Astrocyte (in vitro differentiated cells and primary cell): ENCODE measurements at places on chromosomes 13 and 19. TPM values are rescaled to one million over a fixed set of nuclear protein-coding genes. Genes with fewer than 3 reads are reported as not detected.

ZFP28 gene
- total RNA-seq, result 2.3 and 3.2 TPM in 2 replicates

MUC16 gene
- not detected in 2 replicates for total RNA-seq

IRS2 gene
- 14.4 and 20.1 TPM in 2 replicates for total RNA-seq

CCL25 gene
- total RNA-seq, result not detected in 2 replicates

WDR88 gene
- not detected in 2 replicates for total RNA-seq

DNA sequence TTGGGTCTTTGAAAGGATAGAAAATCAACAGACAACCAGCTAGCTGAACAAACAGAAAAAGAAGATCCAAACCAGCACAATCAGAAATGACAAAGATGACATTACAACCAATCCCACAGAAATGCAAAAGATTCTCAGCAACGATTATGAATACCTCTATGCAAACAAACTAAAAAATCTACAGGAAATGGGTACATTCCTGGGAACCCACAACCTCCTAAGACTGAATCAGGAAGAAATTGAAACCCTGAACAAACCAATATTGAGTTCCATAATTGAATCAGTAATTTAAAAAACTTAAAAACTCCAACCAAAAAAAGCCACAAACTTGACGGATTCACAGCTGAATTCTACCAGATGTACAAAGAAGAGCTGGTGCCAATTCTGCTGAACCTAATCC, 20.9 kb upstream of the C1QTNF9B start:
- H3K4me1 ChIP-seq, result peaks cover 4% of the 10 kb centered on the region
- H3K27me3 ChIP-seq, result no peaks in the 10 kb centered on the region
- H3K36me3 ChIP-seq, result no peaks in the 10 kb centered on the region
- H3K27ac ChIP-seq, result no peak overlapping the region

GRCh38 chr19:33376423-33376822, 2.9 kb downstream of the CEBPG start:
- peak; percentile 84 for DNase-seq
- peak overlapping the region; percentile 31 for H3K27ac ChIP-seq
- H3K4me3 ChIP-seq, result no peak overlapping the region
- H3K4me1 ChIP-seq, result peaks cover 20% of the 10 kb centered on the region
- no peaks in the 10 kb centered on the region for H3K36me3 ChIP-seq
- H3K27me3 ChIP-seq, result no peaks in the 10 kb centered on the region

GRCh38 chr19:14890643-14891379, 4.9 kb upstream of the OR7A17 start:
- H3K4me1 ChIP-seq, result no peaks in the 10 kb centered on the region
- H3K27me3 ChIP-seq, result no peaks in the 10 kb centered on the region
- no peak overlapping the region for H3K27ac ChIP-seq
- no peaks in the 10 kb centered on the region for H3K36me3 ChIP-seq

DNA sequence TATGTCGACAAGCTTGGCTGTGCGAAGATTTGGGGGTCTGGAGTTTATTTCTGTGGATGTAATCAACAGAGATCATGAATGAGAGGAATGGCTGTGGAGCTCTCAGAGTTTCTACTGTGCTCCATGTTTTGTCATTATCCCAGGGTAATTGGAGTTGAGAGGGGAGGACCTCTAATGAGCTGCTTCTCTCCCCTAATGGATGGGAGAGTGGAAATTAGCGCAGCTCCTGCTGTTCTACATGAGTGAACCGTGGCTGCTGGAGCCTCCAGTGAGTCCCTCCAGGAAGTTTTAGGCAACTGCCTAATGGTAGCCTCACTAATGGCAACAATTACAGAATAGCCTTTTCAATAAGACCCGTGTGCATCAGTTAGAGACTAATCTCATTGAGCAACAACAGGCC, 31.3 kb upstream of the FGF9 start:
- H3K27ac ChIP-seq, result no peak overlapping the region
- H3K4me1 ChIP-seq, result peaks cover 7% of the 10 kb centered on the region
- H3K27me3 ChIP-seq, result no peaks in the 10 kb centered on the region
- no peaks in the 10 kb centered on the region for H3K36me3 ChIP-seq
- H3K4me3 ChIP-seq, result no peak overlapping the region

- H3K27ac ChIP-seq, result no peak overlapping the region
- DNase-seq, result no peak
- H3K27me3 ChIP-seq, result peaks cover 4% of the 10 kb centered on the region
- H3K4me1 ChIP-seq, result no peaks in the 10 kb centered on the region
Measured at GRCh38 chr19:8214802-8215201, 5.6 kb downstream of the CERS4 start.

- peaks cover 9% of the 10 kb centered on the region for H3K36me3 ChIP-seq
- H3K4me1 ChIP-seq, result no peaks in the 10 kb centered on the region
- H3K27ac ChIP-seq, result no peak overlapping the region
- DNase-seq, result no peak
- no peaks in the 10 kb centered on the region for H3K27me3 ChIP-seq
Measured at GRCh38 chr19:38143847-38144246, 80.2 kb downstream of the DPF1 start.

DNA sequence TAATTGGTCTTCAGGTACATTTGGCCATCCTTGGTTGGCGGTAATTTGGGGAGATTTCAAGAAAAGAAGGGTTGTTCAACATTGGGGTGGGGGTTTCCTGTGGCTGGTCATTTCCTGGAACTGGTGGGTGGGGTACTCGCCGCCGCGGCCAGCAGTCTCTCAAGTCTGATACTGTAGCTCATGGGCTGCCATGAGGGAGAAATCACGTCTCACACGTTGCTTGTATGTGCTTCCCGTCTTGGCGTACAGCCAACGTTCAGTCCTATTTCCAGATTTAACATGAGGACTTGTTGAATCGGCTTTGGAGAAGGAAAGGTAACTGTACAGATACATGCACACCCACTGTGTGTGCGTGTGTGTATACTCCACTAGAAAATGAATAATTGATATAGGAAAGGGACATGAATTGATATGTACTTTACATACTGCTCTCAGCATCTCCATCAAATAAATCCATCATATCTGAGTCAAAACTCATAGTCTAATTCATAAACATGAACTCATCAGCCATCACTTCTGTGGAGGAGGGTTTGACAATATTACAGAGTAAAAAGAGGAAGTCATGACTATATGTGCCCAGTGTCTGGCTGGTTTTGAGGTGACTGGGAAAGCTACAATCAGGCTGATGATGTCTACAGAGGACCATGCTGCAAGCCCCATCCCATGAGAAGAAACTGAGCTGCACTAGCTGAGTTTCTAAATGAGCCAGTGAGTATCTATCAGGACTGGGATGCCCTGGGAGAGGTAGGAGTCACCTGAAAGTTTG, 418.1 kb downstream of the TSHZ3 start:
- H3K4me1 ChIP-seq, result no peaks in the 10 kb centered on the region
- no peak overlapping the region for H3K4me3 ChIP-seq
- DNase-seq, result no peak
